D341Med (cell line): ENCODE measurements at places on chromosomes 12 and 14.

DNA sequence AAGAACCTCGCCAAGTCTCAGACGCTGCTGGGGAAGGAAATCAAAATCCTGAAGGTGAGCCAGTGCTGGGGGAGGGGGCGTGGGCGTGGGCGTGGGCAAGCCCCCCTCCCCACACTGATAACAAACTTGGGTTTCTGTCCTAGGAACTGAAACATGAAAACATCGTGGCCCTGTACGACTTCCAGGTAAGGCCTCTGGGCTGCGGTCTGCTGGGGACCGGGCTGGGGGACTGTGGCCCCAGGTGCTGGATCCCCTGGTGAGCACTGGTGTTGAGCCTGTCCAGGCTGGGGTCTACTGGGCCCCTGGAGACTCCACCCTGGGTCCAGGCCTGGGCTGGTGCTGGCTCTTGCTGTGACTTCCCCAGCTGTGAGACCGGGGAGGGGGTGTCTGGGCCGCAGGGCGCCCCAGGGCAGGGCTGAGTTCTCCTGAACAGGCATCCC is 1.2 kb downstream of the ULK1 start:
- DNase-seq: peak; percentile 49

DNA sequence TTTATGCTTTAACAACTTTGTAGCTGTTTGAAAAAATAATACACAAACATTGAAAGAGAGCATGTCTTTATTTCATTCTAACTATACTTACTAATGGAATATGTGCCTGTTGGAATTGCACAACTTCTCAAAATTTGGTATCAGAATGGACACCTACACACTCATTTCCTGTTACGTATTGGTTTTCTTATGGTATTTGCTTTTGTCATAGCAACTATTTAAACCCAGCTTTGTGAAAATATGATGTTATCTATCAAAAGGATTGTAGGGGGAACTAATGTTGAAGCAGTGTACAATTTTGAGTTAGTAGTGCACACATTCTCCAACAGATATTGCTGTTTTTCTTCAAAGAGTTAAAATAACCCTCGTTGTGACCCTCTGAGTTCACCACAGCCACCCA is 52.6 kb downstream of the RBMS2 start:
- no peak for DNase-seq

- no peak for DNase-seq
Observed at GRCh38 chr12:47591795-47592194, 114.0 kb downstream of the RPAP3 start.

DNA sequence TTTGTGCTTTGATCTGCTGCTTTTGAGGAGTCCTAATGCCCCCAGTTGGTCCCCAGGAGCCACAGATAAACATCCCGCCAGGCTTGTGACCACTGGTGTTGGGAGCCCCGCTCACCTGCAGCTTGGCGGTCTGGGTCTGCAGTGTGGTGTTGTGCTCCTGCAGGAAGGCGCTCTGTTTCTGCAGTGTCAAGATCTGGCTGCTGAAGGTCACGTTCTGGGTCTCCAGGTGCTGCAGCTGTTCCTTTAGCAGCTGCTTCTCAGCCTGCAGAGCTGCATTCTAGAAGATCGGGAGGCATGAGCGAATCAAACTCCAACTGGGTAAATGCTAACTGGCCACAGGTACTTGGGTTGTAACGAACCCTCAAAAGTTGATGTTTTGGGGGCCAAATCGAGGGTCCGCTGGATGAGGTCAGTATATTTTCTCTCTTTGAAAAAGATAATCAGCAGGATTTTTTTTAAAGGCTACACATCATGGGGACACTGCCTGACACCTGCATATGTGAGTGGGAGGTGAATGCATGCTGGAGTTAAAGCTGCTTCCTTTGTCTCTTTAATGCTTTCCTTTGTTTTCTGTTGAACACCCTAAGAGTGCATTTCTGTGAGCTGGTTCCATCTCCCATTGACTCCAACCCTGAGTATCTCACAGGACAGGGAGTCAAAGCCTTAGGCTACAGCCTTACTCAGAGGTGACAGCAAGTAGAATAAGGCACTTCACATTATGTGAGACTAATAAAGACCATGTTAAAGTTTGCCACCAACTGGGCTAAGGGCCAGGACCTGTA is 61.3 kb upstream of the GPR68 start:
- DNase-seq: no peak

- DNase-seq: no peak
Observed at GRCh38 chr14:91392623-91393303, 24.9 kb downstream of the CCDC88C start.

GRCh38 chr12:49877066-49877465 is 26.6 kb downstream of the FAIM2 start:
- DNase-seq: no peak

DNA sequence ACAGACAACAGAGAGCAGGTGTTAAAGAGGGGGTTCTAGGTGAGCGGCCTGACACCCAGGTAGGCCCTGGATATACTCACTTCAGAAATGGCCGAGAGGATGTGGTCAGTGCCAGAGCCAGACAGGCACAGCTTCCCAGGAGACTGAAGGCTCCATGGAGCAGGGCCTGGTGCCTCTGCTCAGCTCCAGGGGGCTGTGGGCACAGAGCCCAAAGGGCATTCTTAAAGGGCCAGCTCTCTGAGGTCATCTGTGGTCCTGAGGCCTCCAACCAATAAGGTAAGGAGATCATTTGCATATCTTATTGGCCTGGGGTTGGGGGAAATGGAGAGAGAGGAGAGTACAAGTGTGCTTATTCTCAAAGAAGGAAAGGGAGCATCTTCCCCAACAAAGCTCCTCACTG is 9.7 kb upstream of the PCK2 start:
- DNase-seq: no peak

DNA sequence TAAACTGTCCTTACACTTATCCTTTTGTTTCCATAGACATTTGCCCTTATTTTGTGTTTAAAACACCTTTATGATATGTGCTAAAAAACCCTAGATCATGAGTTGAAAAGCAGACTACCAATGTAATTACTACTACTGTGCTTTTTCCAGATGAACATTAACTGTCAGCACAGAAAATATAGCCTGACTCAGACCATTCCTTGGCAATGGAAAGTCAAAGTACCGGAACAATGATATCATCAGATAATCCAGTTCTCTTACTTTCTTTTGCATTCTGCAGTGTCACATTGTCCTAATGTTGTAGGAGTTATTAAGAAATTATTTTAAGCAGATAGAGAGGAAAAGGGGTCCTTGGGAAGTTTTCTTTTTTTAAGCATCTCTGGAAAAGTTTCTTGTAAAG is 1189.0 kb upstream of the FLRT2 start:
- no peak for DNase-seq

DNA sequence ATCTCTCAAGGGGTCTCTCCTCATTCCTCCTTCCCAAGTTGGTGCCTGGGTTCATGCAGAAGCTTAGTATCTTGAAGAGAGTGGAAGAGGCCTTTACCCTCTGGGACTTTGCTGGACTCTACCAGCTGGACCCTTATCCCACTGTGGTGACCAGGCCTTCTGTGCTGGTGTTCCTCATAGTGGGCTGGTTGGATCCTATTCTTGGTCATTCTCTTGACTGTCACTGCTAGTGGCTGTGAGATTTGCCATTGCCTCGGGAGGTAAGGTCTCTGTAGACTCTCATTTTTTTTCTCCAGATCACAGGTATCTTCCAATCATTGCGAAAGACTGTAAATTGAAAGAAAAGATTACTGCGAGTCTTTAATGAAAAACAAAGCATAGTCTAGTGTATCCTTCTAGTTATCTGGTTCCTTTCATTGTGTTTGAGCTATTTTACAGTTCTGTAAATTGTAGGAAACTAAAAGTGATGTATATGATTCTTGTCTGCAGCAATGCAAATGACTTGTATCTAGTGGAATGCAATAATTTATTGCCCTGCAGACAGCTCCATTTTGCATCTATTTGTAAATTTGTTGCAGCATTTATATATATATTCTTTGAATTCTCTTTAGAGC is 217.9 kb downstream of the AEBP2 start:
- no peak for DNase-seq

DNA sequence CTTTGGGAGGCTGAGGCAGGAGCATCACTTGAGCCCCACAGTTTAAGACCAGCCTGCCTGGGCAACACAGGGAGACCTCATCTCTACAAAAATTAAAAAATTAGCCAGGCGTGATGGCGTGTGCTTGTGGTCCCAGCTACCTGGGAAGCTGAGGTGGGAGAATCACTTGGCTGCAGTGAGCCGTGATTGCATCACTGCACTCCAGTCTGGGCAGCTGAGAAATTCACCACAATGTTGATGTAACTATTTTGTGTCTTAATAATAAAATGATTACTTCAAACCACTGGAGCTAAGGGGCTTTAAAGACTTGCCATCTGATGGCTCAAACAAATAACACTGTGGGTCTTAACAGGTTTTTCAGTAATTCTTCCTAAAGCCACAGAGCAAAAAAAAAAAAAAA is 10.8 kb downstream of the ERH start:
- DNase-seq: no peak

DNA sequence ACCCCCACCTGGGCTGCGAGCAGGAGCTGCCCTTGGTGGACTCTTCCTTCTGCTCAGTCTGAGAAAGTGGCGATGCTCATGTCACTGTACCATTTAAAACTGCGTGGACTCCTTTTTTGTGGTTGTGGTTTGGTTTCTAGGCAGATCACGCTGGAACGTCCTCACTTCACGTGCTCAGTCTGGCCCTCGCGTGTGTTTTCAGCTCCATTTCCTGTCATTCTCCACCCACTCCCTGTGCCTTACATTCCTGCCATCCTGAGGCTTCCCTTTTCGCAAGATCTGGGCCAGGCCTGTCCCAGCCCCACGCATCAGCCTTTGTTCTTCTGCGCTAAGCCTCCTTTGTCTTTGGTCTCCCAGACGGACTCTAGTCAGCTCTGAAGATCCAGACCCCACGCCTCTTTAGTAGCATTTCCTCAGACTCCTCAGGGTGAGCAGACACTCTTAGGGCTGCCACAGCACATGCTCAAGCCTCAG is 105.4 kb downstream of the FBXL14 start:
- no peak for DNase-seq

DNA sequence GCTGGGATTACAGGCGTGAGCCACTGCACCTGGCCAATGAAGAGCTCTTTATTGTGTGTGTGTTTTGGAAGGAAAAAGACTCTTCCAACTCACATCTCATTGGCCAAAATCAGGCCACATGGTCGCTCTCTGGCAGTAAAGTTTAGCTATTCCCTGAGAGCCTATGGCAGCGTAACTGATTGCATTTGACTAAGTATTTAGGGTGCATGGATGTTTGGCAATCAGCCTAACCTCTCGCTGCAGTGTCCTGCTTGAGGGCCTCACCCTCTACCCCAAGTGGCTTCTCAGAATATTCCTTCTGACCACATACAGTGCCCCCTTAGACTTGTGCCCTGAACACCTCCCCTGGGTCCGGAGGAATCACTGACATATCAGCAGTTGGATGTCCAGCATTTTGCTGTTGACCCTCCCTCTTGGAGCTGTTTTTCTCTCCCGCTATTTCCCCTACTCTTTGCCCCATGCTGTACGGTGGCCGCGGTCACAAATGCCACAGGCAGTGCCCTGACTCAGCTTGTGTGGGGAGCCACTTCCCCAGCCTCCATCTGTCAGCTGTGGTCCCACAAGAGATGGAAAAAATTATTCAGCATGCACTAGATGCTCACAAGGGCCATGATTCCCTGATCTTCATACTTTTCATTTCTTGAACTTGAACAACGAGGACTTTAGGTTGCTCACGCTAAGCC is 9.5 kb downstream of the PHETA1 start:
- no peak for DNase-seq

- DNase-seq: no peak
Observed at GRCh38 chr12:52913431-52913821, 8.6 kb upstream of the KRT8 start.

DNA sequence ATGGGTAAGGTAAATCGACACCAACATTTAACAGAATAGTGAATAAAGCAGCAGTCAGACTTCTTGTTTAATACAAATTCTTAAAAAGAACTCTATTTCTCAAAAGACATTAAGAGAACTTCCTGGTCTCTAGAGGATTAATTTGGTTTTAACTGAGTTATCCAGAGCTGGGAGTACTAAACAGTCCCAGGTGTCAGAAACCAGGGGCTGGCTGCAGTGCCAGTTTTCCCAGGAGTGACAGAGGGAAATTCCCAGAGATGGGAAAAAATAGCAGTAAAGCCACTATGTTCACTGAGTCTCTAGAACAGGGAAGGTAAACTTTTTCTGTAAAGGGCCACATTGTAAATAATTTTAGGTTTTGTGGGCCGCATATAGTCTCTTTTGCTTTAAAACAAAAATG is 8.8 kb downstream of the ATP5MC2 start:
- DNase-seq: no peak

DNA sequence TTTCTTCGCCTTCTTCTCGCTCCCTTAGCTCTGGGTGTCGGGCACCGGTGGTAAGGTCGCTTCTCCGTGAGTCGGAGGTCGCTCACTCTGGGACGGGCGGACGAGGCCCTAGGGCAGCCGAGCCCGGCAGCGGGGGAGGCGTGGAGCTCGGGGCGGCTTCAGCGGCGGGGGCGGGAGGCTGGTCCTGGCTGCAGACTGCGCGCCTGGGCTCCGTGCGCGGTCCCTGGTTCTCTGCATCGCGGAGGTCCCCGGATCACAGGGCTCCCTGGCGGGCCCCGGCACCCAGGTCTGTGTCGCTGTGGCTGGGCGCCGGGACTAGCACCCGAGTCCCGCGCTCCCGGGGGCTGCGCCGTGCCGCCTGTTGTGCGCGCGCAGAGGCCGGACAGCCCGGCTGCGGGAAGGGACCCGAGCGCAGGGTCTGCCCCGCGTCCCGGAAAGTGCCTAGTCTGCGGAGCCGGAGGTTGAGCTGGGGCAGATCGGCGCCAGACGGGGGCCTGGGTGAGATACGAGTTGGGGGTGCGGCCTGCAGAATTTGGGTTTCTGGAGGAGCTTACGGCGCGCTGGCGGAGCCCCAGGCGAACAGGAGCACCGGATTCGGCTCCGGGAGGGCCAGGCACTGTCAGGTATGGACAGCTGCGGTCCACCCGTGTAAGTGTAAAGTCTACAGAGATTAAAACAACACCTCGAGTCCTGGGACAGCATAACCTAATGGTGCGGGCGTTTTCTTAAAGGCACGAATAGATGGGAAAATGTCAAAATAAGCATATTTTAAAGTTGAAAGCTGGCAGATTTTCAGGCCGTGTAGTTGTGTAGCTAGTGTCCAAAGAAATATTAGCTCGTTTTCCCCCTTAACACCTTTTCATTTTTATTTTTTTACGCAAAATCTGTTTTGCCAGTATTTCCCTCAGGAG is 713 bp downstream of the FRMD6 start:
- peak; percentile 71 for DNase-seq

DNA sequence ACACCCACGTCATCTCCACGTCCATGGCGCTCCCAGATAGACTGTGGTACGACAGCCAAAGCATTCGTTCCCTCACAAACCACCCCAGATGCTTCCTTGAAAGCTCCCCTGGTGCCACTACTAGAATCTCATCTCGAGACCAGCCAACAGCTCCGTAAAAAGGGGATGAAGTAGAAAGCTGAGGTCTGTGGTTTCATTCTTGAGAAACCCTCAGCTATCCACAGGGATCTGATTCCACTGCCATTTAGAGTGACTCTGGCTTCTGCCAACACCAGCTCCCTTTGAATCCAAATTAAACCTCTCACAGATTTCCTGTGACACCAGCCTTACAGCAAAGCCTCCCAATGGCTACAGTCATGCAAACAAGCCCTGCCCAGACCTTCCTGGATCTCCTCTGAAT is 18.5 kb upstream of the FOXN3 start:
- DNase-seq: no peak

- DNase-seq: no peak
Observed at GRCh38 chr12:3727877-3728632, 24.9 kb downstream of the CRACR2A start.
